ENCODE measurements at places on chromosomes 6 and 20.

- no peak for DNase-seq
Observed at GRCh38 chr6:128738112-128738511, 144.8 kb upstream of the LAMA2 start.

DNA sequence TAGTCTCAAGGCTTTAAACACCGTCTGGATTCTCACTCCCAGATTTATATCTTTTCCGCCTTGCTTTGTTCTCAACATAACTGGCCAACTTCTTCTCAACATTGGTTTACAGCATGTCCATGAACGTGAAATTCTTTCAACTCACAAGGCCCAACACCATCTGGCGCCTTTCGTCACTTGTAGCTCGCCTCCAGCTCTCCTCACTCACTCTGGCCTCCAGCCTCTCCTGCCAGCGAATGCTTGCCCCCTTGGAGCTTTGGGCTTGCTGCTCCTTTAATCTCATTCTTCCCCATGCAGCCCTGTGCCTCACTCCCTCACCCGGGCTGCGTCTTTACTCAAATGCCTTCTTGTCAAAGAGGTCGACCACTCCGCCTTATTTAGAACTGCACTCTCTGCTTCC is 324.5 kb downstream of the PRKN start:
- no peak for DNase-seq

DNA sequence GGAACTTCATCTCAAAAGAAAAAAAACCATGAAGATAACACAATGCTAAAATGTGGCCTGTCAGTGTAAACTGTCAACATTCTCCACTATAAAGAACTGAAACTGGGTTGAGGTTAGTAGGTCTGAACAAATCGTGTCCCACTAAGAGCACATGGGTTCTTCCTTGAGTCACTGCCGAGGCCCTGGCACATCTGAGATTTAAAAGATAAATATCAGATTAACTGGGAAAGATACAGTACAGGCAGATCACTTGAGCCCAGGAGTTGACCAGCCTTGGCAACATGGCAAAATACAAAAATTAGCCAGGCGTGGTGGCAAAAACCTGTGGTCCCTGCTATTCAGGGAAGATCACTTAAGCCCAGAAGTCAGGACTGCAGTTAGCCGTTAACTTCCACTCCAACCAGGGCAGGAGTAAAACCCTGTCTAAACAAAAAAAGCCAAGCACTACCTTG is 5.6 kb downstream of the EEF1A1 start:
- no peak for DNase-seq

DNA sequence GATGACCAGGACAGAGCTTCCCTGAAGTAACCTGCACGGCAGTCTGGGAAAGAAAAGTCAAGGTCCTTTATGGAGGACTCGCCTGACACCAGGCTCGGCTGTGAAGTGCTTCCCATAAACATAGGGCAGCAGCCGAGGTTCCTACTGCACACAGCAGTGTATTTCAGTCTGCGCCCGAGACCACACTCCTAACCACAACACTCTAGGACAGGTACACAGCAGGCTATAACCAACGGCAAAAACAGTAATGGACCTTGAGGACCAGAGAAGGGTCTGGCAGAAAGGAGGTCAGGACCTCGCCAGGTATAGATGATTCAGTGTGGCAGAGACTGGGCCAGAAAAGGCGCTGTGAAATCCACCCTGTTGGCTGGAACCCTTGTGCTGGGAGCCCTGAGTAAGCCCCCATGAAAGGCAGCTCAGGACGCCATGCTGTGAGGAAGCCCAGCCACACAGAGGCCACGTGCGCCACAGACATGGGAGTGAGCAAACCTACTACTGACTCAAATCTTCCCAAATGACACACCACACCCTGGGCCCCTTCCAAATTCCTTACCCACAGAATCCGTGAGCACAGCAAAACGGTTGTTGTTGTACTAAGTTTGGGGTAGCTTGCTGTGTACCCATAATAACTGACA is 129.6 kb upstream of the CST7 start:
- DNase-seq, result no peak

DNA sequence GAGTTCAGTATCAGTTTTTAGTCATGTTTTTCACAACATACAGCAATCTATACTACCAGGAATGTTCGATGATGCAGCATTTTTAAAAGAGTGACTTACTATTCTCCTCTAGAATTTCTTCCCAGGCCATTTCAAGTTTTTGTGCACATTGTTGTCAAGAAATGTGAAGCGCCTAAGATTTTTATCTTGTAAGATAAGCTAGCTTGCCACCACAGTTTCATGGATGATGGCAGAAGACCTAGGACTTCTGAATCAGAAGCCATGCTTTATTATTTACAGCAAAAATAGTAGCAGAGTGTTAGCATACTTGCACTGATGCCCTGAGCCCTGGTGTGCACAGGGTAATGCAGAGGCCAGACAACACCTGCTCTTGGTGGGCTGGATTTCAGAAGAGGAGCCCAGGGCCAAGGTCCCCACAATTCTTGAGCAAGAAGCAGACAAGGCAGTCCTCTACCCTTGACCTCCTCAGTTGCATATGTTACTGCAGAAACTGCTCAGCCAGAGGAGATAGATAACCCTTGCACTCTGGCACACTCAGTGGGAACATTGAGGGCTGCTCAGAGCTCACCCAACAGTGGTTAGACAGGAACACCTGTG is 99.2 kb downstream of the QKI start:
- DNase-seq, result no peak

All from stimulated activated CD4-positive, alpha-beta T cell treated with anti-CD3 and anti-CD28 coated beads, Interleukin-15, amount 100 ng/mL, for 48 hours (primary cell).